Lung microvascular endothelial cell (primary cell): ENCODE measurements at places on chromosomes 12 and 14.
A peak's percentile ranks its signal among the peaks of the same experiment; 100 is the strongest.

GRCh38 chr12:115916910-115917668 lies 360.4 kb downstream of the MED13L start:
- peak; percentile 39 for DNase-seq

GRCh38 chr12:63495974-63496373 lies 172.3 kb downstream of the DPY19L2 start:
- DNase-seq, result no peak

- no peak for DNase-seq
These were observed 122.8 kb downstream of the RASSF9 start for GRCh38 chr12:85713373-85713772.

DNA sequence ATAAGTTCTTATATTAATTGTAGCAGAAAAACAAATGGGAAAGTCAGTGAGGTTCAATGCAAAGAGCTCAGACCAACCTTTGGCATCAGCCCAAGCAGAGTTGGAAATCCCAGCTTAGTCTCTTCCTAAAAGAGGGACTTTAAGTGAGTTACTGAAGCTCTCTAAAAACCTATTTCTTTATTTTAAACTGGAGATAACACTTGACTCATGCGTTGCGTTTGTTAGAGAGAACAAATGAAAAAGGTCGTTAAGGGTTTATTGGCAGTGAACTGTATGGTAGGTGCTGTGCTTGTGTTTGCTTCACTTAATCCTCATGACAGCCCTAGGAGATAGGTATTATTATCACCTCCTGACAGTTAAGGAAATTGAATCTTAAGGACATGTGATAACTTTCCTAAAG lies 396.5 kb downstream of the RAD51B start:
- DNase-seq, result no peak

DNA sequence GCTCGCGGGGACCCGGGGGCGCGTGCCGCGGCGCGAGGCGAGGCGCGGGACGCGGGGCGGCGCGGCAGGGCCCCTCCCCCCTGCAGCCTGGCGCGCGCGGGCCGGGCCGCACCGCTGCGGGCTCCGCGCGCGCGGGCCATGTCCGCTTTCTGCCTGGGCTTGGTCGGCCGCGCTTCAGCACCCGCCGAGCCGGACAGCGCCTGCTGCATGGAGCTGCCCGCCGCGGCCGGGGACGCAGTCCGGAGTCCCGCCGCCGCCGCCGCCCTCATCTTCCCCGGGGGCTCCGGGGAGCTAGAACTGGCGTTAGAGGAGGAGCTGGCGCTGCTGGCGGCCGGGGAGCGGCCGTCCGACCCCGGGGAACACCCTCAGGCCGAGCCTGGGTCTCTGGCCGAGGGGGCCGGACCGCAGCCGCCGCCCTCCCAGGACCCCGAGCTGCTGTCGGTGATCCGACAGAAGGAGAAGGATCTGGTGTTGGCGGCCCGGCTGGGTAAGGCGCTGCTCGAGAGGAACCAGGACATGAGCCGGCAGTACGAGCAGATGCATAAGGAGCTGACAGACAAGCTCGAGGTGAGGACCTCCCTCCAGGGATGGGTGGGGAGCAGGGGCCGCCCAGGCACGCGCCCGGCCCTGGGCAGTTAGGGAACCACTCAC lies 820 bp downstream of the BICDL1 start:
- peak; percentile 87 for DNase-seq

DNA sequence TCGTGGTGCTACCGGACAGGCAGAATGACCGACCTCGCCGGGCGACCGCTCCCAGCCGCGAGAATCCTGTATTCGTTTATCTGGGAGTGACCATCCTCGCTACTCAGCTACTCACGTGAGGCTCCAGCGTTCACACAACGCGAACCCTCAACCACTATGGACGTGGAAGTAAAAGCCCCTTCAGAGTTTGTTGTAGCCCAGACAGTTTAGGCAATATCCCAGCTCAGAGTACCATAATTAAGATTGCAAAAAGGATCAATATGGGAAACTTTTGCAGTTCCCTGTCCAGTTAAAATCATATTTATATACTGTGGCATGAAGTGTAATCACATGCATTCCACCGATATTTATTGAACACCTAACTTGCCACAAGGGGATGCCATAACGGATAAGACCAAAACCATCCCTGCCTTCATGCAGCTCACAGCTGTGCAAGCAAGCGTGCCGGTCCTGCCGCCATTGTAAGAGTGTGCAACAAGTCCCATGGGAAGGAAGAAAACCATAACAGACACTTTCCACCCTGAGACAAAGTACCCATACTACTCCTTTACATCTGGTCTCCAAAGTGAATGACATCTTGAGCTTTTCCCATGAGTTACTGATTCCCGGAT lies 938 bp upstream of the MAX start:
- peak; percentile 6 for DNase-seq

GRCh38 chr14:35865611-35866324 lies 39.6 kb downstream of the BRMS1L start:
- no peak for DNase-seq

DNA sequence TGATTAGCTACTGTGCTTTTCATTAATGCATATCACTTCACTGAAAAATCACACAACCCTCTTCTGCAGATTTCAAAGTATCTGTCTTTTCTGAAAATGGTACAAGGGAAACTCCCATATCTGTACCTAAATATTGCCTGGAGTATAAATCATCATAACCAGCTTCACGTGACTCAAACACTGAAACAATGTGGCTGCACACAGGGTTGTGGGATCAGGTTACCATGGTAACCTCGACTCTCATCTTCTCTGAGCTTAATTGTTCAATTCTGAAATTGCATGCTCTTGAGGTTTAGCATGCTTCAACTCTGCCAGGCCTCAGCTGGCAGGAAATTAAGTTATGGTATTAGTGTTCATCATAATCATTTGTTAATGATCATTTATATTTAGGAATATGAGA lies 77.5 kb upstream of the CPSF6 start:
- DNase-seq, result no peak

DNA sequence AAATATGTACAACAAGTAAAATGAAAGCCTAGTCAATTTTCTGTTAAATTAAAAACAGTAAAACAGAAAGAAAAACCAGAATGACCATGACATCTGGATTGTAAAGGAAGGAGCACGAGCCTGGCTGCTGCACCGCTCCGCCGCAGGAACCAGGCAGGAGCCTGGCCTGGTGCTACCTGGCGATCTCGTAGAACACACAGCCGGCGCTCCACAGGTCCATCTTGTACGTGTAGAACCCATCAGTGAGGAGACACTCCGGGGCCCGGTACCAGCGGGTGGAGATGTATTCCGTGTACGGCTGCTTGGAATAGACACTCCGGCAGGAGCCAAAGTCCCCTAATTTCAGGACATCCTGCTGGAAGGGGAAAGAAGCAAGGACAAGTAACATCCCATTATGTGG lies 54.3 kb downstream of the MOK start:
- no peak for DNase-seq

- peak; percentile 69 for DNase-seq
These were observed 94.5 kb upstream of the CPM start for GRCh38 chr12:69027411-69027881.

DNA sequence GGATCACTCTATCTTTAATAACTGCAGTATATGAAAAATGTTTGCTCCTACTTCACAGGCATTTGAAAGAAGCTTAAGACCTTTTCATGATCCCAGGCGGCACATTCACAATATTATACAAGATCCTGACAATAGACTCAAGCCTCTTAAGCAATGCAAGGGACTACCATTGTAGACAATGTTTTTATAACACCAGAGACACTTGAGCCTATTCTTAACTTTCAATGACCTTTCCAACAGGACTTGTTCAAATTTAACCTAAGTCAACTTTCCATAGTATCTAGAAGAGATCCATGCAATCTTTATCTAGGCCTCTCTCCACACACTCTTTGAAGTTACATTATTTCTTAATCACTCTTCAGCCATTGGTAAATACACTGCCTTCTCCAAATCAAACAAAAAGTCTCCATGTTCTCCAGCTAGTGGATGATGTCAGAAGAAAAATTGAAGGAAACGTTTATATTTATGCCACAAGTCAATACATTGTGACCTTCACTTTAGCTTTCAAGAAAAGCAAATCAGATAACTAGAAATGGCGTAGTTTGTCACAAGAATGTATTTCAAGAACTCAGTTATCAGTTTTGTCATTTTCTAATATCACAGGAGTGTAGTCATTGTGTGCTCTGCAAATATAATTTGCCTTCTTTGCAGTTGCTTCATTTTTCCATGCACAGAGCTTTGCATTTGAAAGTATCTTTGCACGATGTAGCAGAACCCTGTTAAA lies 41.2 kb downstream of the PHLDA1 start:
- DNase-seq, result no peak

GRCh38 chr12:42468921-42469320 lies 120.6 kb downstream of the PRICKLE1 start:
- DNase-seq, result no peak

DNA sequence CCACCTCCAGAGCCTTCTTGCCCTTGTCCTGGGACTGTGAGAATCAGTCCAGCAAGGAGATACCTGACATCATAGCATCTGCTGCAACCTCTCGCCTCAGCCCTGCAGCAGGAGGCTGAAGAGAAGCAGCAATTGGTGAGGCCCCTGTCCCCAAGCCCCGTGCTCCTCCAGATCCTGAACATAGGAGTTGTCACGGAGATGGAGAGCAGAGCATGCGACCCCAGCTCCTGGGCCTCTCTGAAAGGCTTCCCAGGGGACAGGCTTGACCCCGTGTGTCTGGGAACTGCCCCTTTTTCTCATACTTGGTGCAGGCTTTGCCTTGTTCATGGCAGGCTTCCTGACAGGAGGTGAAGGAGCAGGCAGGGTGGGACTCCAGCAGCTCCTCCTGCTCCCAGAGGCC lies 127.7 kb upstream of the PZP start:
- no peak for DNase-seq

- no peak for DNase-seq
These were observed 112.4 kb upstream of the SLC38A4 start for GRCh38 chr12:46938071-46938678.

DNA sequence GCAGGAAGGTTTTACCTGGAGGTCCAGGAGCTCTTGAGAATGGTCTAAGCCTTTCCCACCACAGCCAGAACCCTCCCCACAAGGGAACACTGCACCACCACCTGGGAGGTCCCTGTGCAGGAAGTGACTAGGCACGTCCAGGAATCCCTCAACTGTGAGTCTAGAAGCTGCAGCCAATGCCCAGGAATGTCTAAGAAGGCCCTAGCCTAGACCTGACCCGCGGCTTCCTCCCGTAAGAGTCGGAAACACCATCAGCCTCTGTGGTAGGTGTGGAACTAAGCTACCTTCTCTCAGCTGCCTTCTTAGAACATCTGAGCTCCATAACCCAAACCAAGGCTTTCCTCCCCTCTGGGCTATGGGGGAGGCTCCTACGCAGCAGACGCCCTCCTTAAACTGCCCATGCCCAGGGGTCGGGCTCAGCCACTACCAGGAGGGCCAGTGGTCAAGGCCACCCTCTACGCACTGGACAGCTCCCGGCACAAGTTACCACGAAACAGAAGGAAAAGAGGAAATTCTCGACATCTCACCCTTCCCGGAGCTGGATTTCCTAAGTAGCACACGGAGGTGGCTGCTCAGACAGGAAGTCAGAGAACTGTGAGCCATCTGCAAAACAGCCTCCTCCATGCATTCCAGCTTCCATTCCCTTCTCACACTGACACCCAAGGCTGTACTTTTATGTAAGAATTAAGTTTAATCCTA lies 25.5 kb downstream of the ZFYVE21 start:
- peak; percentile 65 for DNase-seq

DNA sequence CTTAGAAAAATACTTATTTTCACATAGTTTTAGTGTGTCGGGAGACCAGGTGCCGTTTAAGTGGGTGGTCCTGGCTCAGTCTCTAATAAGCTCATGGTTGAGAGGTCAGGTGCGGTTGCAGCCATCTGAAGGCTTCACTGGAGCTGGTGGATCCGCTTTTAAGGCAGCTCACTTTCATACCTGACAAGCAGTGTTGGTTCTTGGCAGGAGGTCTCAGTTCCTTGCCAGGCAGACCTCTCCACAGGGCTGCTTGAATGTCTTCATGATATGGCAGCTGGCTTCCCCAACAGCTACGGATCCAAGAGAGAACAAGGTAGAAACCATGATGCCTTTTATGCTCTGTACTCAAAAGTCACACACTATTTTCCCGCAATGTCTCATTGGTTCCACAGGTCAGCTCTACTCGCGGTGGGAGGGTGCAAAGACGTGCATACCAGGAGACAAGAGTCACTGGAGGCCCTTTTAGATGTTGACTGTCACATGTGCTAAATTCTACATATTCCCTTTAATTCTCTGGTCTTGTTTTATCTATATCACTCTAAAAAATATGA lies 8.0 kb upstream of the ZDHHC17 start:
- no peak for DNase-seq

DNA sequence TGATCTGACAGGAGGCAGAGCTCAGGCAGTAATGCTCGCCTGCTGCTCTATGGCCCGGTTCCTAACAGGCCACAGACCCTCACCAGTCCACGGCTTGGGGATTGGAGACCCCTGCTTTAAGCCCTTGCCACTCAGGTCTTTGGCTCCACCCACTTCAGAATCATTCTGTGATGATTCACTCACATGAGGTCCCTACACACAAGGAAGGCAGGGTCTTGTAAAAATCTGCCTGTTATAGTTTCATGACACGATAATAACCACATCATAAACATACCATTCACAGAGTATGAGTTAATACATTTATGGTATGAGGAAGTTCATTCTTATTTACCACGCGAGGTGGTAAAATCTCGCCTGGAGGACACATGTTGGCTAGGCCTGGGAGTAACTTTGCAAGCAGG lies 29.0 kb upstream of the MAX start:
- no peak for DNase-seq

- DNase-seq, result peak; percentile 43
These were observed 9.7 kb downstream of the PAWR start for GRCh38 chr12:79681008-79681590.

- no peak for DNase-seq
These were observed 21.6 kb upstream of the BMP4 start for GRCh38 chr14:53978194-53978593.

DNA sequence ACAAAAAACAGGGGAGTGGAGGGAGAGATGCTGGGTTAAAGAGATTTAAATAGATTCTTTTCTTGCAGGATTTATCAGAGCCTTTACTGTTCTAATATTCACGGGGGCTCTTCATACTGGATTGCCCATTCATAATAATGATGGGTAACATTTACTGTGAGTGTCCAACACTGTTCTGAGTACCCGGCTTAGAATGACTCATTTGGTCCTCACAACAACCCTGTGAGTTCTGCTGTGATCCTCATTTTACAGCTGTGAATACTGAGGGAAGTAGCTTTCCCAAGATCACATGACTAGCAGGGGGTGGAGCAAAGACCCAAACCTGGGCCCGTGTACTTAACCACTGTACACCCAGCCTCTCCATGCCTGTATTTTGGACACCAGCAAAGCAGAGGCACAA lies 113.4 kb downstream of the NT5DC3 start:
- DNase-seq, result no peak

DNA sequence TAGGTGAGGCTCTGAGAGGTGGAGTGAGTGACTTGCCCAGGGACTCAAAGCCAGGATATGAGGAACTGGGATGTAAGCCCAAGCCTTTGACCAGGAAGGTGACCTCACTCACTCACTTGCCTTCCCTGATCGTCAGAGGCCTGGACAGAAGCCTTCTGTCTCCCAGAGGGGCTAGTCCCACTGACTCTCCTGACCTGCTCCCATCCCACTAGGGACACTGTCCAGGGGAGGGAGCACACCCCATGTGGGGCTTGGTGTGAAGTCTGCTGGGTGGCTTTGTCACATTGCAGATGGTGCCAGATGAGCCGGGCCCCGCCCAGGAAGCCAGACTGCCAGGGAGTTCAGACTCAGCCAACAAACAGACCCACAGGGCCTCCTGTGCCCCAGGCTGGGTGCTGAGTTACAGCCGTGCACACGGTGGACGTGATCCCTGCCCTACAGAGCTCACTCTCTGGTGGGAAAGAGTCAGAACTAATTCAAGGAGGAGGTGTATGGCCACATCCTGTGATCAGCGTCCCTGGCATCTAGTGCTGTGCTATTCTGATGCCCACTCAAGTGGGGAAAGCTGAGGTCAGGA lies 28.3 kb downstream of the MMAB start:
- DNase-seq, result peak; percentile 27

GRCh38 chr12:88658009-88658408 lies 77.7 kb upstream of the KITLG start:
- no peak for DNase-seq
